ENCODE measurements at places on chromosomes 1 and 21.

DNA sequence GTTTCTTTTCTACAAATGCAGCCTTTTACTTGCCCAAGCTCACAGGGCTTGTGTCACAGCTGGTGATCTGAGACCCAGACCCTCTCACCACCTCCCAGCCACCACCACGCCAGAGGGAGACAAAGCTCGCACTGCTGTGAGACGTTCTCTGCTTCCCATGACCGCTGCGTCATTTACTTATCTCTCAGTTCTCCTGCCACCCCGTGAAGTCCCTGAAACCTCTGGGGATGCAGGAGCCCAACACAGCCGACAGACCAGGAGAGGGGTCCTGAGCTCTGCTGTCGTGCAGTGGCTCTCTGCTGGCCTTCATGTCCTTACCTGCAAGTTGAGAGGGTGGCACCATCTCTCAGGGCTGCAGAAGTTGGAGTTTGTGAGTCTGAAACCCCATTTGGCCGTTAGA is 77.7 kb downstream of the SLC16A1 start:
- no peak for DNase-seq

GRCh38 chr1:7672864-7673263 is 98.2 kb upstream of the VAMP3 start:
- DNase-seq, result no peak

DNA sequence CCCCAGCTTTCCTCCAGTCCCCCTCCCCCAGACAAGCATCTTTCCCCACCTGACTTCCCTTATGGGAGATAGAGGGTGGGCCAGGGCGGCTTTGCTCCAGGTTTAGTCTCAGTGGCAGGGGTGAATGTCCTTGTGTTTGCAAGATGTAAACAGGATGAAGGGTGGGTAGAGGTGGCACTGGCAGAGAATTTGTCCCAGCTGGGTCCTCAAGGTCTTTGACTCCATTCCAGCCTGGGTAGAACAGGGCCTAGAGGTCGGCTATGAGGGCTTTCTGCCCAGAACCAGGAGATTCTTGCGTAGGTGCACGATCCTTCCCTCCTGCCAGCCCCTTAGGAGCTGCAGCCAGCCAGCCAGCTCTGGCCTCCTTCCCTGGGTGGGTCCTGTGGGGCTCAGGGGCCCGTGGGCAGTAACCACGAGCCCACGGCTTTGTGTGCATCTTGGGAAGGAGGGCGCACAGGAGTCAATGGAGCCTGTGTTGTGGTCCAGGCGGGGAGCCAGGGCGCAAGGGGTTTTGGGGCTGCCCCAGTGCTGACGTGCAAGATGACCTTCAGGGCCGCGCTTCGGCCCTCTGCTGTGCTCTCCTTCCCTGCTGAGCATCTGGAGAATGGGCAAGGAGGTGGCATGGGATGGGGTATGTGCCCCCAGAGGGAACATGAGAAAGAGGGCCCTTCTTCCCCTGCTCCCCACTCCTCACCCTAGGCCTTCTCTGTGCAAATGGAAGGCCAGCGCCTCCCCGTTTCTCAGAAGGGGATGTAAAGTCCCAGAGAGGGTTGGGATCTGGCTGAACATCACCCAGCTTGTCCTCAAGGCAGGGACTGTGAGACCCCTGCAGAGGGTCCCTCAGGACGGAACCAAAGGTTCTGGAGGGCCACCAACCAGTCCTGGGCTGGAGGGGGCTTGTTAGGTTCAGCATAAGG is 15.7 kb downstream of the POU3F1 start:
- DNase-seq, result no peak

GRCh38 chr1:185565302-185565701 is 168.9 kb upstream of the HMCN1 start:
- no peak for DNase-seq

- DNase-seq, result no peak
Observed at GRCh38 chr1:32138965-32139364, 31.1 kb downstream of the KPNA6 start.

DNA sequence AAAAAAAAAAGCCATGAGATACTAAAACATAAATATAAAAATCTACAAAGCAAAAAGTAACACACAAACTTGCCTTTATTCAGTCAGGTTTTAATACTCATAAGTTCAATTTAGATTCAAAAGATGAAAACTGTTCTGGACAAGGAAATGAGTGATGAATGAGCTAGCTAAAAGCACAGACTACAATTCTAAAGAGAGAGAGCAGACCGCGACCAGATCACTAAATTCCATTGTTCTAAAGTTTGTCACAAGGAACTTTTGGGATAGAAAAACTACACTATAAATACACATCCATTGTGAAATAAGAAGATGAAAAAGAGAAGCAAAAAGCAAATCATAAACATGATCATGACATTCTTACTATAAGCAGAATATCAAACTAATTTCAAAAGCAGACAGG is 1.7 kb downstream of the ODF2L start:
- no peak for DNase-seq

- DNase-seq, result no peak
Observed at GRCh38 chr1:119774746-119775490, 6.2 kb upstream of the HMGCS2 start.

- DNase-seq, result no peak
Observed at GRCh38 chr1:29201595-29202051, 19.9 kb upstream of the SRSF4 start.

- DNase-seq, result no peak
Observed at GRCh38 chr1:57204091-57204490, 219.8 kb downstream of the DAB1 start.

DNA sequence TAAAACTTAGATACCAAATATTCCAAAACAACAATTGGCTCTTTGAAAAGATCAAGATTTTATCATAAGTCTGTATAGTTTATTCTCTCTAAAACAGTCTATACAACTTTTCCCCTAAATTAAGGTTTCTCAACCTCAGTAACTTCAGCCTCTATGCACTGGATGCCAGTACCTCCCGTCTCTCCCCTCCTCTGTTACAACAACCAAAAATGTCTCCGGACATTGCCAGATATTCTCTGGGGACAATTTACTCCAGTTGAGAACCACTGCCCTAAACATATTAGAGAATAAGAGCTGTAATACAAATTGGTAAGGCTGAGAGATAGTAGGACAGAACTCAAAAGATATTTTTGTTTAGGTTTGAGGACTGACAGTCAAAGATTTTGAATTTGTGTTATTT is 71.6 kb downstream of the TMEM200B start:
- DNase-seq, result no peak
